ENCODE measurements at places on chromosomes 5 and 9.
A peak's percentile ranks its signal among the peaks of the same experiment; 100 is the strongest.

DNA sequence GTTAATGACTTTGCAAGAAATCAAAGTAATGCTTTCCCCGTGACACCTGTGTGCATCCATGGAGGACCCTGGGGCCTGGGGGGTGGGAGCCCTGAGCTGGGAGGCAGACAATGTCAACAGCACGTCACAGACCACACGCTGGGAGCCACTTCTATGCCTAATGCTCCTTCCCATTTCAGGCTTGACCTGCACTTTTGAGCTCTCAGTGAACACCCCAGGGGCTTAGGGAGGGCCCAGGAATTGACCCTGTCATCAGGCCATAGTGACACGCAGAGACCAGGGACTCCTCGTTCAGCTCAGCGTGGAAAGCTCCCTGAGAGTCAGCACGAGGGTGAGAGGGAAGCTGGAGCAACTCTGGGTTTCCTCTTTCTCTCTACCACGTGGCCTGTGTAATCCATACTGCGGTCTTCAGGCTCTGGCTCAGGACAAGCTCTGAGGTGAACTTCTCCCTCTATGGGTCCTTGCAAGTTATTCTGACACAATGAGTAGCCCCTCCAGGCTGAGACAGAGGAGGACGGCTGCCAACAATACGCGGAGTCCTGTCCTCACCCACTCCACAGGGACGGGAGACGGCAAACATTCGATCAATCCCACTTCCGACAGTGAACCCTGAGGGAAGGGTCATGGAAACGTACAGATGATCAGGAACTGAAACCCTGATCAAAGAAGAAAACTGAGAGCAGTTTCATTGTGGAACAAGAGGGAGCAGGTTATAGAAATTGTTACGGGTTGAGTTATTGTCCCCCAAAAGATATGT, 130.8 kb upstream of the IRX4 start:
- no peak for DNase-seq

DNA sequence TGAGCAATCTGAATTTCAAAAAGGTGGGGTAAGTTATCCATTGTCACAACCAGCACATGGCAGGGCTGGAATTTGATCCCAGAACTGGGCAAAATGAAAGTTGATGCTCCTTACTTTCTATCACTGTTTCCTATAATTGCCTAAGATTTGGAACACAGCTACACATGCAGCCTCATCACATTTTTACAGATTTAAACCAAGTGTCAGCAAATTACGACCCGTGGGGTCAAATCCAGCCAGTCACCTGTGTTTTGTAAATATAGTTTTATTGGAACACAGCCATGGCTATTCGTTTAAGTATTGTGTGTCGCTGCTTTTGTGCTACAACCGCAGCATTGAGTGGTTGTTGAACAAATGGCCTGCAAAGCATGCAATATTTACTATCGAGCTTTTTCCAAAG, 94.3 kb downstream of the SREK1 start:
- DNase-seq: no peak

DNA sequence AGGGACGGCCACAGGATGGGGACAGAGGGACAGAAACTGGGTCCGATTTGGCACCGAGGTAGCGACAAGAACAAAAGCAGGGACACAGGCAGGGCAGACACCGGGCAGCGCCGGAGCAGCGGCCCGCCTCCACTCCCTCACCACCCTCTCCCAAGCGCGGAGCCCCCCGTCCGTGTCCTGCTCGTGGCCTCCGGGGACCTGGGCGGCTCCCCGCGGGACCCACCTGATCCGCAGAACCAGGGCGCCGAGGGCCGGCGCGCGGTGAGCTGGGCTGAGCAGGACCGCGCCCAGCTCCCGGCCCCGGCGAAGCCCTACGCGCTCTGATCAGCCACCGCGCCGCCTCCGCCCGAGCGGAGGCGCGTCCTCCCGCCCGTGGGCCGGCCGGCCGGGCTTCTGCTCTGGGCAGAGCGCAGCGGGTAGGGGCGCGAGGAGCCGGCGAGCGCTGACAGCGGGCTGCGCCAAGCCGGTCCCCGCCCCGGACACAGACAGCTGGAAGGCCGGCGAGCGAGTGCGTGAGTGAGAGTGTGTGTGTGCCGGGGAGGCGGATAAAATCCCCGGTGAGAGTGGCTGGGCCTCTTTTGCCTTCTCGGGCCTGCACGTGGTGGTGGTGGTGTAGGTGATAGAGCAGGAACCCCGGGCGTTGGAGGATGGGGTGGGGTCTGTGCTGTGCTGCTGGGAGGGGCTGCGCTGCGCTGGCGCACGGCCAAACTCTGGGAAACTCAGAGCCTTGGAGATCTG, at the start of gene GGTA1:
Gene GGTA1, minus strand, starts transcription at position 418 of the 738 bp plus-strand sequence. CDS start 31,922 bp downstream, outside the sequence.
- no peak for DNase-seq

DNA sequence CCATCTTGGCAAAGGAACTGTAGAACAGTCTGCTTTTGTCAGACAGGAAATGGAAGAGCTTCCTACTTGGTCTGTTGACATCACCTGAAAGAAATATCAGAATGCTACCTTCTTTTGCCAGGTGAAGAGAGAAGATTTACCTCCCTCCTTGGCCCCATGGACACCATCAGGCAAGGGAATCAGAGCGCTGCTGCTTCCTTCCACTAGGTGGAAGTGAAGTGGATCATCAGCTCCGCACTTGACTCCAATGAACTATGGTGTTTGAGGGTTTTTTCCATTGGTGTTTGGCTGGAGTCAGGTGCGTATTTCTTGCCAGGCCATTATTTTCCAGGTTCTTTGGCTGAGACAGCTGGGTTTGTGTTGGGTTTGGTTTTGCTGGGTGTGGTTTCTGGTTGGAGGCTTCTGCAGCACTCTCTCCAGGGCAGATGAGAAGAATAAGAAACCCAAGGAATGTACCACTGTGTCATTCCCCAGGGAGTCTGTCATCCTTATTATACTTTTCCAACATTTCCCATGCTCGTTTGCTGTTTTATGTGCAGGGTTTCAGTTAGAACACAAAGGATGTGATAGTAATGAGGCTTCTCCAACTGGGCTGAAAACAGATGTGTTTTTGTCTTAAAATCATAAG, 12.4 kb downstream of the SPATA31E1 start:
- no peak for DNase-seq

DNA sequence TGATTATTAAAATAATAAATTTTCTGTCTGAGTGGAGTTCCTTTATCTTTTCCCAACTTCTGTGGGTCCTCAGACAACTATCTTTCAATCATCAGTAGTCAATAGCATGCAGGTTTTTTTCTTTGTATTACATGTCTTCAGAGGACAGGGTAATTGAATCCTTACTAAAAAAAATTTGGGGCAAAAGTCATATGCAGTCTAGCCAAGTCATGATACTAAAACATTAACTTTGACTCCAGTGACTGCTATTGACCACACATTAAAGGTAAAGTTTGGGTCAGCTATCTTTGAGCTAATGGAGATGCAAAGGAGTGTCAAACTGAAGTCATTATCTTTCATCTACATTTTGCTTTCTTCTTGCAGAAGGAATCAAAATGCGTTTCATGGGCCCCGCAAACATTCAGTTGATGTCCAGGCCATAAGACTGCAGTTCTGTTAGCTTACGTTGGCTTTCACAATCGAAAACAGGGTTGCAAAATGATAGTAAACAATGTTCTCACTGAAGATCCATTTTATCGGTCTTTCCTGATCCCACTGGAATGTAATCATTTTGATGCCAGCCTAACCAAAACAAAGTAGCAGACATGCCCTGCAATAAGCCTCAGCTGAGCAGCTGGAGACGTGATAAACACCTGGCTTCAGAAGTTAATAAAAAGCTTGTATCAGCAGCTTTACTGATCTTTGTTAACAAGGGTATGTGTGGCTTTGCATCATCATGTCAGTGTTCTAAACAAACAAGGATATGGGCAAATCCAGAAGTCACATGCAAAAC, 186.1 kb upstream of the PRLR start:
- DNase-seq: no peak

DNA sequence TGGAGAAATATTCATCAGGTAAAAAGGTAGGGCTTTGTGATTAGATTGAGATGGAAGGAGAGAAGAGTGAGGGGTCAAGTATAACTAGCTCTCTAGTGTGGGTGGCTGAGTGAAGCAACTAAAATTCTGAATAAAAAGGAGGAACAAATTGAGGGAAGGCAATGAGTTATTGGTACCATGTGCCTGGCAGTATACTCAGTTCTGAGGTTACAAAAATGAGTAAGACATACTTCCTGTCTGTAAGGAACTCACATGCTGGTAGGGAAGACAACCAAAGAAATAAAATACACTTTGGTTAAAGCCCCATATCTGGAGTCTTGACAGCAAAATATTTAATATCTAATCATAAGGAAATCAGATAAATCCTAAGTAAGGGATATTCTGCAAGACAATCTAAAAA, 476.8 kb upstream of the C9orf72 start:
- no peak for DNase-seq

- DNase-seq: no peak
Observed at GRCh38 chr5:50574121-50574520, 92.3 kb upstream of the PARP8 start.

- DNase-seq: no peak
Observed at GRCh38 chr9:131995382-131995781, 84.3 kb downstream of the MED27 start.

DNA sequence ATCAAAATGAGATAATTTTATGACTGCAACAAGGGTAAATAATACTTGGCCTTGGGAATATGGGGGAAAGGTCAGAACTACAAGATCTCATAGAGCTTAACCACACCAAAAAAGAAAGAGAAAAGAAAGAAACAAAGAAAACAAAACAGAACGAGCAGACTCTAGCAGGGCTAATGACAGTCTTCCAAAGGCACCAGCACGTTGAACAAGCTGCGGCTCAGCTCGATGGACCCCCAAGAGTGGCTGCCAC, 689 bp downstream of the AK3 start:
- DNase-seq: no peak

- no peak for DNase-seq
Observed at GRCh38 chr5:90381213-90381929, 28.2 kb downstream of the CETN3 start.

DNA sequence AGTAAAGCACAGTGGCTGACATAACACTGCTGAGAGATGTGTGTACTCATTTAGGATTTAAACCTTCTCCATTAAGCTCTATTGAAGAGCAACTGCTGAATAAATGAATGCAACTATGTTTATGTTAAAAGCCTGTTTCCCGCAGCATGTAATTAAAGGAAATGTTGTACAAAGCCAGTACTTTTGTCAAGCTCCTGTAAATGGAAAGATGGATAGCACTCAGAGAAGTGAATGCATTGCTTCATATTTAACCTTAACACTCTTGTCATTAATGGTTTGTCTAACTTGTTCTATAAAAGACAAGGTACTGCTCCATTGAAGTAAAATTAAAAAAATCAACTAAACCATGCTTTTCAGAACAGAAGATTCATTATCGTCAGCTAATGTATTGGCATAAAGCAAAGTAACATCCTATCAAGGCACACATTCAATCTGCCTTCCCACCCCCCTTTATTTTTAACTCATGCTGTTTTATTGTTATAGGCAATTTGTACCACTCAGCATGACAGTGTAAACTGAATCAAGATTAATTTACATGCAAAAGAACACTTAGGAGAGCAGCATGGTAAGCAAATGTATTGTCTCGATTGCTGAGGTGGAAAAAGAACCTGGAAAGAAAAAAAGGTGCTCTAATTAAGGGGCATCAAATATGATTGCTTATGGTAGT, 240.9 kb upstream of the TBCA start:
- DNase-seq: peak; percentile 74

DNA sequence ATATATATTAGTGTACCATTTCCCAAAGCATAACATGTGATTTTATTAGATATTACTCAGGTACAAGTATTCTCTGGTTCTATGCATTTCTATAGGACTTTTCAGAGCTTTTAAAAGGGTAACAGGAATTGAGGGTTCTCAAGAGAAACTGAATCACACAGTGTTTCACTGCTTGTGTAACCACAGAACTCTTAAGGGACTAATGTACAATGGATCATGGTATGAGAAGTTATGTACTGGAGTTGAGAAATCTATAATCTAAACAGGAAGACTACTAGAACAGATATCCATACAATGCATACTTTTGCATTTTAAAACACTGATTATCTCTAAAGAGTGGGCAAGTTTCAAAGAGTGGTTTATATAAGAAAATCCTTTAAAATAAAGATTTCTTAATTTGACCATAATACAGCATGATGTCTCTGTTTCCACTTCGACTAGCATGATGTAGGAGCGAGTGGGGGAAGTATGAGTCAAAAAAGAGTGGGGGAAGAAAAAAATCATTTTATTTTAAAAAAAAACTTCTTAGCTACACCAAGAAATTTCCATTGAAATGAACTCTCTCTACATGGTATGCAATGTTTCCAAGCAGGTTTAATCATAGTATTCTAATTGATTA, 183.5 kb downstream of the RFX3 start:
- no peak for DNase-seq

- no peak for DNase-seq
Observed at GRCh38 chr9:130142056-130142455, 30.1 kb upstream of the NCS1 start.

All from iPS DF 19.7 (cell line).